Purkinje cell (primary cell): ENCODE measurements at places on chromosomes 1 and 21. TPM values are rescaled to one million over a fixed set of nuclear protein-coding genes. Genes with fewer than 3 reads are reported as not detected.

The B3GALT5 gene
- 0.11 TPM in 1 of 2 replicates, not detected in the other for polyA plus RNA-seq

The AGMAT gene
- 0.97 TPM in 1 of 2 replicates, not detected in the other for polyA plus RNA-seq

The CLCC1 gene
- polyA plus RNA-seq: 24.1 and 35.3 TPM in 2 replicates

The UQCRHL gene
- polyA plus RNA-seq: 11.2 and 13.8 TPM in 2 replicates
